ENCODE measurements at places on chromosomes 2 and 18.

GRCh38 chr18:7775843-7776242, 208.7 kb downstream of the PTPRM start:
- DNase-seq = no peak

GRCh38 chr2:132909427-132909826, 239.4 kb upstream of the LYPD1 start:
- DNase-seq = no peak

GRCh38 chr2:47079515-47080412, 75.3 kb downstream of the STPG4 start:
- no peak for DNase-seq

- no peak for DNase-seq
Measured at GRCh38 chr2:230234122-230234722, 8.7 kb downstream of the SP140 start.

GRCh38 chr2:239271882-239272281, 128.9 kb downstream of the HDAC4 start:
- no peak for DNase-seq

DNA sequence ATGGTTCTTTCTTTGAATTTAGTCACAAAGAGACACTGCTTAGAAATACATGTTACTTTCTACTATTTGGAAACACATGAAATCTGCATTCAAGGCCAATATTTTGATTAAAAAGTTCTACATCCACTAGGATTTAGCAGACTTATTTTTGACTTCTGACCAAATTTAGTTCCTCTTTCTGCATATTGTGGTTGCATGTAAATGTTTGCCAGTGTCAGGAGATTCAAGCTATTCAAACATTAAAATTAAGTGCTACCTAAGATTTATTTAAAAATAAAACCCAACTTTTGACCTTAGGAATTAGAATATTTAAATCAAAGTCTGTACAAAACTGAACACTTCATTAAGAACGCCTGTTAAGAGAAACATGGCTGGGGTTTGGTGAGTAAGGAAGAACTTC, 891.1 kb downstream of the CPS1 start:
- DNase-seq = no peak

GRCh38 chr2:205730191-205730590, 47.9 kb downstream of the NRP2 start:
- peak; percentile 79 for DNase-seq

DNA sequence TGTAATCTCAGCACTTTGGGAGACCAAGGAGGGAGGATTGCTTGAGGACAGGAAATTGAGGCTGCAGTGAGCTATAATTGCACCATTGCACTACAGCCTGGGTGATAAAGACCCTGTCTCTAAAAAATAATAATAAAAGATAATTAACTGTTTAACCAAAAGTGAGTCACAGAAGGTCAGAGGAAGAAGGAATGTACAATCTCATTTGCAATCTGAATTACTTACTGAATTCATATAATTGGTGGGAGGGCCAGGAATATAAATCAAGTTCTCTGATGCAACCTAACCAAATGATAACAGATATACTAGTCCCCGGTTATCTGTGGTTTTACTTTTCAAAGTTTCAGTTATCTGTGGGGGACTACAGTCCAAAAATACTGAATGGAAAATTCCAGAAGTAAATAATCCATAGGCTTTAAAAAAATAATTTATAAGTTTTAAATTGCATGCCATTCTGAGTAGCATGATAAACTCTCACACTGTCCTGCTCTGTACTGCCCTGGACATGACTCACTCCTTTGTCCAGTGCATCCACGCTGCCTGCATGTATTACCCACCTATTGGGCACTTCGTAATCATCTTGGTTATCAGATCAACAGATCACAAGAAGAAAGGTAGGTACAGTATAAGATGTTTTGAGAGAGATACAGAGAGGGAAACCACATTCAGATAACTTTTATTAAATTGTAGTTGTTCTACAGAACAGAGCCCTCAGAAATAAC, 12.8 kb upstream of the MATN3 start:
- DNase-seq = no peak

DNA sequence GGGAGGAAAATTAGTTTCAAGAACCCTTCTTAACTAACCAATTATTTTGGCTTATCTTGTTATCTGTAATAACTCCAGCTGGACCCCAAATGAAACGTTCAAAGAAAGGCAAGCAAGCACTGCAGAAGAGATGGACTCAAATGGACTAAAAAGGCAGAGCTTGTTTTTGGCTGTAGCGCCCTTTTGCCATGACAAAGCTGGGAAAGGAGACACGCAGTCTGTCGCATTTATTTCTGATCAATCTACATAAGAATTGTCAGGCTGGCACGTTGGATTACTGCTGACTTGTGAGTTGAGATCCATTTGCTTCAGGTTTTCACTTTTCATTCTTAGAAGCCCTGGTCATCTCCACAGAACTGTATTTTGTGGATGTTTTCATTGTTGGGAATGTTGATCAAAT, 402.9 kb downstream of the TMEM182 start:
- no peak for DNase-seq

GRCh38 chr2:101704046-101704466, 6.5 kb downstream of the MAP4K4 start:
- no peak for DNase-seq

DNA sequence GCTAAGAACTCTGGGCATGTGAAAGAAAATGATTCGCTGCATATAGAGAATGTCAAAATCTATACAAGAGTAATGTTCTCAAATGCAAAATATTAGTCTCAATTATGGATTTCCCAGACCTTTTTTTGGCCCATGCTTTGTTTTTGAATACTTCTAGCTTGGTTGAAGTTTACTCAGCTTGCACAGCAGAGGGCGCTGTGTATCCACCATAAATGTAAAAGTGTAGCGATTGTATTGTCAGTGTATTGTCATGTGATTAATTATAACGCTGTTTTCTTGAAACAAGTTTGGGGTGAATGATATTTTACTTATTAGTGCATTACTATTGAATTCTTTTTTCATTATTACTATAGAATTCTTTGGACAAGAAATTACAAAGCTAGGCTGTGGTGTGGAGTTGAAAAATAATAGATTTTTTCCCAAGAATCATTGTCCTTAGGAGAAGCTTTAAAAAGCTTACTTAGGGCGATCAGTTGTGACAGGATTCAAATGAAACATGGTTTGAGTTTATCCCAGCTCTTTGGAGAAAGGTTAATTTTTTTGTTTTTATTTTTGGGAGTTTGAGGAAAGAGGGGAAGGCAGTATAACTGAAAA, 98.3 kb downstream of the PIK3C3 start:
- DNase-seq = no peak

GRCh38 chr2:146818122-146818521, 1026.7 kb upstream of the ACVR2A start:
- DNase-seq = no peak

DNA sequence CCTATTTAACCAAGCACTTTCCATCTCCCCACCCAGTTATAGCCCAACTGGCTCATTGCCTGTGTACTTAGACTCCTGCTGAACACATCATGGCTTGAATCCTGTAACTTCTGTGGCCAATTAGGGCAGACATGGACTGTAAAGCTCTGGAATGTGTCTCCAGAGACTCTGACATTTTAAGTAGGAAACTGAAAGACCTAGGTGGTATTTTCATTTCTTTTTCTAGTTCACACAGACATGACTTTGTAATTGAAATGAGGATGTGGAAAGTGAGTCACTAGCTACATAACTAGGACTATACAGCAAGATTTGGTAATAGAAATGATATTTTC, 12.2 kb downstream of the DOK1 start:
- DNase-seq = no peak

DNA sequence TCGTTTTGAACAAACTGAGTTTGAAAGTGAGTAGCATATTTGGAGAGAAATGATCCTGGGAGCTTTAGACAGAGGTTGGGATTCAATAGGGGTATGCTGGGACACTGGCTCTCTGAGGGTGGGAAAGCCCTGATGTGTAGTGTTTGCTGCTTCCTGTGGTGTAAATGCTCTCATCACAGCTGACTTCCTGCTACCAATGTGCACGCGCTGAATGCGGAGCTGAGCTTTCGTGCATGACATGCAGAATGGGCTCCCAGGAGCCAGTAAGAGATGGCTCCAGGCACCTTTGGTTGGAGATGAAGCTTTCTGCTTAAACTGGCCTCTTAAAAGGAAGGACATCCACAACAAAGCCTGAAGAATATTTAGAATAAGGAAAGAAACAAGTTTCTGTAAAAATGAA, 224.1 kb upstream of the CCDC150 start:
- DNase-seq = no peak

DNA sequence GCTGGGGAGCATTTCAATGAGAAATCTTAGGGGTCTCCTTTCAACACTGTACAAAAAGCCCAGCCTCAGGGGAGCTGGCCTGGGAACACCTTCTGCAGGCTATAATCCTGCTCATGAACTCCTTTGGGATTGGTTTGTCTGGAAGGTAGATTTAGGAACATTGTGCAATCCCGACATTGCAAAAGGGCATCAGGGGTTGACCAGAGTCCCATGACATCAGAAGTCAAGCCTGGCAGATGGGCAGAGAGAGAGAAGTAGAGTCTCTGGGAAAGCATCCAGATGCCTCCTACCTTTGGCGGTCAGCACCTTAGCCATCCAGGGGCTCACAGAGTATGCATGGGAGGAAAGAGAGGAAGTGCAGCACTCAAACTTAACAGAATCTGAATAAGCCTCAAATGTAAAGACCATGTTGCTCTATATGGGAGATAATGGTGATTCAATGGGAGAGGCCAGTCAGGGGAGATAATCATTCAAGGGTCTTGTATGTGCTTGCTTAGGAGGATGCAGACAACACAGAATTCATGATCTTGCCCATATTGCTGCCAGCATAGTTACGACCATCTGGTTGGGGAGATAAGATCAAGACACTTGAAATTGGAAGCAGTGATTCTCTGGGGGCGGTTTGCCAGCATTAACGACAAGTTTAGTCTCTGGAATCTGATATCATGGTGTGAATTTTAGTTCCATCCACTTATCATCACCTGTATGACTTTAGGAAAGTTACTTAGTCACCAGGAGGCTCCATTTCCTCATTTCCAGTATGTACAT, 58.3 kb upstream of the UPP2 start:
- no peak for DNase-seq

DNA sequence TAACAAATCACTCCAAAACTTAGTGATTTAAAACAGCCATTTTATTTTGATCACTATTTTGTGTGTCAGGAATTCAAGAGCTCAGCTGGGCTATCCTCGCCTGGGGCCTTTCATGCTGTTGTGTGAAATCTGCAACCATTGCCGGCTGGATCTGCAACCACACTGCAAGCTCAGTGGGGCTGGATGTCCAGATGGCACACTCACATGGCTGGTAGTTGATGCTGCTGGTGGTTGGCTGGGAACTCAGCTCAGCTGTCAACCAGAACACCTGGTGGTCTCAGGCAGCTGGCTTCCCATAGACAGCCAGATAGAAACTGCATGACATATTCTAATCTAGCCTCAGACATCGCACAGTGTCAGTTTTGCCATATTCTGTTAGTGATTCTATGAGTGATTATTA, 30.6 kb upstream of the AP1S3 start:
- DNase-seq = no peak

GRCh38 chr2:44548221-44549098, 186.7 kb downstream of the CAMKMT start:
- no peak for DNase-seq

GRCh38 chr2:191696001-191696400, 18.1 kb downstream of the NABP1 start:
- peak; percentile 64 for DNase-seq
